Activated T-helper 1 cell treated with anti-CD3 and anti-CD28 coated beads, Interleukin-2, amount 50 U/mL, for 16 hours (primary cell): ENCODE measurements at places on chromosomes 3 and 15.

DNA sequence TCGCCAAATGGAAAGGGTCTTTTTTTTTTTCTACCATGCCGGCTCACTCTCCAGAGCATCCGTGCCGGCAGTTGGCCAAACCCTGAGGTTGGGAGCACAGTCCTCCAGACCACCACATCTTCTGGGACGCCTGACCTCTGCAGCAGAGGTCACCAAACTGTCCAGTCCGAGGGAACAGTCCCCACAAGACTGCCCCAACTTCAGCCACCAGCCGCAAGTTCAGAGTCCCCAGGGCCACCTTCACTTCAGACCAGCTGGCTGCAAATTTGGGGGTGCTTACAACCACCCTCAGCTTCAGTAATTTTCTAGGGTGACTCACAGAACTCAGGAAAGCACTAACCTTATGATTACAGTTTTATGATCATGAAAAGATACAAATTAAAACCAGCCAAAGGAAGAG, 28.9 kb downstream of the PLA2G4D start:
- DNase-seq: no peak

DNA sequence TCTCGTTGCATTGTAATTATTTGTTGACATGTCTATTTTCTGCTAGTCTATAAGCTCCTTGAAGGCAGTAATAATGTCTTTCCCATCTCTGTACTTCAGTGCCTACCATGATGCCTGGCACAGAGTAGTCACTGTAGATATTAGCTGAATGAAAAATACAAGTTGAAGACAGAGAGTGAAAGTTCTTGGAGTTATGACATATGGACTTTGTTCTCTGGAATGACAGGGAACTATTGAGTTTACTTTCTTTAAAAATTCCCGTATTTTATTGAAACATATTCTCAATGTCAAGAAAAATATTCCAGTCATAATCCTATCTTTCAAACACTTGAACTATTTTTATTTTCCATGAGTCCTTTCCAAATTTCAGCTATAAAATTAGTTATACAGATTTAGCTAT, 3.0 kb downstream of the BLM start:
- no peak for DNase-seq

DNA sequence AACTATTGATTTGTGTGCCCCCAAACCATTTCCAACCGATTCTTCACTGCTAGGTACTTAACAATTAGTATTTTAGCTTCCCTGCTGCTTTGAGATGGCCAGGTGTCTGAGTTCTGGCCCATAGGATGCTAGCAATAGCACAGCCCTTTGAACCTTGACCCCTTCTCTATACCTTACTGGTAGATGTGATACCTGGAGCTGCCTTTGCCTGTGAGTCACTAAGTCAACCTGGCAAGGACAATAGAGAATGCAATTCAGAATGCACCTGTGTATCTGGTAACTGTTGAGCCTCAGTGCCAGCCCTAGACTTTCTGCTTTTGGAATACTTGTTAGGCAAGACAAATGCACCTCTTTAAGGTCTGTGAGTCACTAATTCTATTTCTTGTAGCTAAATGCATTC, 467.4 kb downstream of the GRM7 start:
- DNase-seq: no peak

DNA sequence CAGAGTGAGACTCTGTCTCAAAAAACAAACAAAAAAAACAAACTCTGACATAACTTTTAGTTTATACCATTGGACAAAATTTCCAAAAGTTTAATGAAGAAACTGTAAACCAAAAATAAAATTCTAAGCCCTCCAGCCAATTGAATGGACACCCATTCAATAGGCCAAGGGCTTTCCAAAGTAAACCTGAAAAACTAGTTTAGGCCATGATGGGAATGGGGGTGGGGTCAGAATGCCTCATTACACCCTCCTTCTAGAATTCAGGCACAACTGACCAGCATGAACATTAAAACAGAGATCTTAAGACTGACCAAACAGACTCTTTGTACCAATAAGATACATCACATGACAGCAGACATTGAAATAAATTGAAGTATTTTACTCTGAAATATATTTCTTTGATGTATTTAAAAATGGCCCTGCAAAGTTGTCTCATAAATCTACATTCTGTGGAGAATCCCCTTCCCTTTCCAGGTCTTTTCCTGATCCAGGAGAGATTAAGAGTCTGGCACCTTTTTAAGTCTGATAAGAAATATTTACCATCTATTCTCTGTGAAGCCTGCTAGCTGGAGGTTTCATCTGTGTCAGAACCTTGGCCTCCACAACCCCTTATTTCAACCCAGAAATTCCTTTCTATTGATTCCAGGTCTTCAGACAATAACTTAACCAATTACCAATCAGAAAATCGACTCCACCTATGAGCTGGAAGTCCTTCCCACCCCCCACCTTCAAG, 15.7 kb downstream of the THOC7 start:
- DNase-seq: no peak

GRCh38 chr3:102132370-102132769, 283.1 kb downstream of the NFKBIZ start:
- DNase-seq: no peak
